ENCODE measurements at places on chromosomes 4 and X.

GRCh38 chrX:41118156-41118555, 32.9 kb downstream of the USP9X start:
- DNase-seq, result no peak

DNA sequence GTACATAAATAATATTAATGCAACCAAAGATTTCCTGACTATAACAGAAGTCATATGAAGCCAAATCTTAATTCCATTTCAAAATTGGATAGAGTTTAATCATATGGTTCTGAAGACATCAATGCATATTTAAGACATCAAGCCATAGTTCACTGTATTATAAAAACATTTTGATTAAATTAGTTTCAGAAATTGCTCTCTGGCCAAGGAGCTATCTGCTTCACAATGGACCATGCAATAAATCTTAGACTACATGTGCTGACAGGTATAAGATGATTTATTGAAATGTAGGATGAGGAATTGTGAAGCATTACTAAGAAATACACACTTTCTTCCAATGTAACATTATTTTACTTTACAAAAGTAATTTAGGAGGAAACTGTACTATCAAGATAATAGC, 81.6 kb downstream of the MID1 start:
- no peak for DNase-seq

DNA sequence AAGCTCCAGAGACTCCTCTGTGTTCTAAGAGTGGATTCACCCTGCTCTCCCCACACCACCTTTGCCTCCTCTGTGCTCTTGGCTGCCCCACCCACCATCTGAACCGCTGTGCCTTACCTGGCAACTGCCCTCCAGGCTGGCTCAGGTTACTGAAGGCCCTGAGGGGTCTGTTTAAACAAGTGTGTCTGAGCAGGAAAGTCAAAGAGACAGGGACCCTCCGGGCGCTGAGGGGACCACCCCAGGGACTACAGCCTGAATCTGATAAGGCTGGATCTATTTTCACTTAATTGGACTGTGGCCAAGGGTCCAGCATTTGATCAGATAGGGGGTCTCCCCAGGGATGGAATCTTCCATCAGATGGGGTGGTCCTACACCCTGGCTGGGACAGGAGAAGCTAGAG, 10.4 kb upstream of the MSX1 start:
- DNase-seq, result no peak

DNA sequence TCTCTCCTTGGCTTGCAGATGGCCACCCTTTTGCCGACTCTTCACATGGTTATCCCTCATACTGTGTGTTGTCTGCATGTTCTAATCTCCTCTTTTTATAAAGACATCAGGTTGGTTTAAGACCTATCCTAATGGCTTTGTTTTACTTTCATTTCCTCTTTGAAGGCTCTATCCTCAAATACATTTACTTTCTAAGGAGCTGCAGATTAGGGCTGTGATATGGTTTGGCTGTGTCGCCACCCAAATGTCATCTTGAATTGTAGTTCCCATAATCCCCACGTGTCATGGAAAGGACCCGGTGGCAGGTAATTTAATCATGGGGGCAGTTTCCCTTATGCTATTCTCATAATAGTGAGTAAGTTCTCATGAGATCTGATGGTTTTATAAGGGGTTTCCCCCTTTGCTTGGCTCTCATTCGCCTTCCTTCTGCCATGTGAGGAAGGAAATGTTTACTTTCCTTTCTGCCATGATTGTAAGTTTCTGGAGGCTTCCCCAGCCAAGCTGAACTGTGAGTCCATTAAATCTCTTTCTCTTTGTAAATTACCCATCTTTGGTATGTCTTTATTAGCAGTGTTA, 204.5 kb downstream of the RELL1 start:
- DNase-seq, result no peak

DNA sequence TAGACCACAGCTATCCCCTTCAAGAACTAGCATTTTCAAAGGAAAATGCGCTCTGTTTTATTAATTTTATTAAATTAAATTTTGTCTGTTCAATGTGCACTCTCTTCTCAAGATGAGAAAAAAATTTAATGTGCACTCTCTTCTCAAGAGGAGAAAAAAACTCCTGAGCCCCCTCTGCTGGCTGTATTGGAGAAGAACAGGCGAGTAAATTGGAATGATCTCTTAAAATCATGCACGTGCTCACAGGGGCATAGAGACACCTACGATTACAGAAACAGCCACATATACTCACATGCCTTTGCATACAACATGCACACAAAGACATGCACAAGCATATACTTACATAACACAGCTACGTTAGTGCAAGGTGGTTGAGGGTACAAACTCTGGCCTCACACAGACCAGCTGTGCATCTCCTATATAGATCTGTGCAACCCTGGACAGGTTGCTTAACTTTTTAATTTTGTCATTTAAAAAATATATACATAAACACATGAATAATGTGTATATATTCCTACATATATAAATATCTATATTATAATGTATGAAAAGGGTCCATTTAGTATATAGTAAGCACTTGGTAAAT, 176.2 kb upstream of the CXorf66 start:
- no peak for DNase-seq

GRCh38 chr4:169604131-169604900, 8.1 kb downstream of the NEK1 start:
- no peak for DNase-seq

- no peak for DNase-seq
These were observed 133.8 kb upstream of the NKX1-1 start for GRCh38 chr4:1539859-1540600.

DNA sequence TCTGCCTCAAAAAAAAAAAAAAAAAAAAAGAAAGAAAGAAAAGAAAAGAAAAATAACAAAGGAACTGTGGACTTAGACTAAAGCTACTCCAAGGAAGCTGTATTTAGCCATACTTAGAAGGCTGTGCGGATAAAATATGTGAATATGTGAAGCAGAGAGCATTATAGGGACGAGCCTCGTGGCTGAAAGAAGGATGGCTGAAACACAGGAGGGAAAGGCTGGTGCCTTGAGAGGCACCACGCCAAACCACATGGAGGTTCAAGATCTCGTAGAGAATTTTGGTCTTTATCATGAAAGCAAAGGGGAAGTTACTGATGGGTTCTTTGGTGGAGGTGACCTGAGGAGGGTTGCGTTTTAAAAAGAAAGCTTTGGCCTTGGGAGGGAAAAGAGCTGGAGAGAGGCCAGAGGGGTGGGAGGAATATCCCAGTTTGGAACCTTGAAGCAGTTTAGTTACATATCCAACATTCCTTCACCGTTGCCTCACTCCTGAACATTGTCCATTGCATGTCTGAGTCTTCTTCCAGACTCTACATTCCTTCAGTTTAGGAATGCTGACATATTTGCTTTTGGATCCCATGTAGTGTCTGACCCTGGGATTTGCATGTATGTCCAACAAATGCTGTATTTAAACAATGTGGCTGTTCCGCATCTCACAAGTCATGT, 82.5 kb downstream of the CPE start:
- DNase-seq, result no peak

DNA sequence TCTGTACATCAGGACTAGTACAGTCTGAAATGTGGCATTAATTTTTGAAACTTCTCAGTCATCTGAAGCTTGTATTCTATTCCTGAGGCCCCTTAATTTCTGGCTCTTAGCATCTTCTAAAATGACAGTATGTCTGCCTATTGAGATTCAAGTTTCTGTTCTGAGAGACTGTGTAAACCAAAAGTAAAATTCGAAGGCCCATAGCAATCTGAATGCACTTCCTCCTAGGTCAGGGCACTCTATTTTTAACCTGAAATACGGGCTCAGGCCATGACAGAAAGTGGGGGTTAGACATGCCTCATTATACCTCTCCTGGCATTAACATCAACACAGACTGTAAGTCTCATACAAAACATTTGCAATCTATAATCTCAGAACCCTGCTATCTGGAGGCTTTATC, 584.4 kb downstream of the KLHL4 start:
- no peak for DNase-seq

DNA sequence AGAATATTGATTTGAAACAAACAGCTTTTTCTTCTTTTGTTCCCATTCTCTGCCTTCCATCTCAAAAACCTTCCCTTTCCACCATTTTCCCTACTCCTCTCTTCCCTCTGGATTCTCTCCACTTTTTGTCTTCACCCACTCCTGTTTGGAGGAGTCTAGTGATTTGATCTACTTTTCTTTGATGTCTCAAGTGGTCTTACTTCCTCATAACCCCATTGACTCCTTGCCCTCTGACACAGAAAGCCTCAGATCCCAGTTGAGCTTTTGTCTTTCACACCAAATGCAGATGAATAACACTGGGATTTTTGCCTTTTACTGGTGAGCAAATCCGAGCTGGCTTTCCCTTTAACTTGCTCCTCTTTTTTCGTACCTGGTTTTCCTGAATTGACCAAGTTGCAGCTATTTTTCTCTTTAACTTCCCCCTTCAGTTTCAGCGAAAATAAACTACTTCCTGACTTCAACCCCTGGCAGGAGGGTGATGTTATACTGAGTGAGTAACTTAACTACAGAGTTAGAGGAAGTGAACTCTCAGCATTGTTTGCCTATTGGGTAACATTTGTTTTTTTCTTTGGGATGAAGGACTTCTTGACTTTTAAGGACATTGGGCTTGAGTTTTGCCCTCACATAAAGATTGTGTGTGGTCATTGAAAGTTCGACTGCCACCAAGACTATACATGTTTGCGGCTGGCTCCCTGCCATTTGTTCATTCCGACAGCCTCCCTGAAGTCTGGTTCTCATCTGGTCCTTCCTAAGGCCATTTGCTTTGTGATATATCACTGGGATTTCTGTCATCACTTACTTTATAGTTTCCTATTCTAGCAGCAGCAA, 392.8 kb upstream of the NR3C2 start:
- DNase-seq, result no peak

GRCh38 chr4:119536572-119537528, 91.8 kb downstream of the PDE5A start:
- DNase-seq, result no peak

DNA sequence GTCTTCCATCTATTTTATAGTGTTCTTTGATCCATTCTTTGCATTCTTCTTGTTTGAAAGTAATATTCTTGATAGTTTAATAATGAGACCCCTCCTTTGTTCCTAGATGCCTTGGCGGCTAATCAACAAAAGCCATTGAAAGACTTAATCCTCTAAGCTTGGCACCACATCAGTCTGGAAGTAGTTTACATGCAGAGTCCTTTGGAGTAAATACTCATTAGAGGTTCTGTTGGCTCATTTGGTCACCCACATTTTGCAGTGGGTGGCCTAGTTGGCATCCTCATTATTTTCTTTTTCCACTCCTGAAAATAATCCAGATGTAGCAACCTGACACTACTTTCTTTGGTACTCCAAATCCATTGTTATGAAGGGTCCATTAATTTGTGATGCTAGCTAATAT, 64.5 kb downstream of the DKK2 start:
- DNase-seq, result no peak

DNA sequence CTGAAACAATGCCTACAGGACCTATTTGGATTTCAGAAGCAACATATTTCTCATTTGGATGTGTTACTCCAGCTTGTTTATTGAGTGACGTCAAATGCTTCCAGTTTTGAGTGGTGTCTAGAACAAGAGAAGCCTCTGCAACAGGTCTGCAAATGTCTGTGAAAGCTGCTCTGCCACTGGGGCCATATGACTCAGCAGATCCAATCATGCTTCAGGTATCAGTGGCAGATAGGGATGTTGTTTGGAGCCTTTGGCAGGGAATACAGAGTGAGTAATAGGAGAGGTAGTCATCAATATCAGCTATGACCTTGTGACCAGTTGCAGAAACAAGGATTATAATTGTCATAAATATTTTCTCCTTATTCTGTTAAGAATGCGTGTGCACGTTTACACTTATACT, 141.1 kb upstream of the ZXDA start:
- DNase-seq, result no peak

DNA sequence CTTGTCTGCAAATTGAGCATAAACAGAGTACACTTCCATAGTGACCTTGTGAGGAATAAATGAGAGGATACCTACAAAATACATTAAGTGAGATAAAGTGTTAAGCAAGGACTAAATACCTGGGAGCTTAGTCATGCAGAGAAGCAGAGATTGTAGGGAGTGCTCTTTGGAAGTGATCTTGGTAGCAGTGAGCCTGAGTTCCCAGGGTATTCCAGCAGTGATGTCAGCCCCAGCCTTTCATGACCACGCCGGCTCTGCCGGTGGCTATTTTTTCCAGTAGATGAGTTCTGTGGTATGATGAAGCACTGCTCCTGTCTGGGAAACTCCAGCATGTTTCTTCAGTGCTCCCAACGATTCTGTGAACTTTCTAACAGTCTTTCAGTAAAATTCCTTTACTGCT, 391.5 kb upstream of the IGFBP7 start:
- DNase-seq, result no peak

- DNase-seq, result no peak
These were observed 5.9 kb downstream of the EMCN start for GRCh38 chr4:100511896-100512295.

DNA sequence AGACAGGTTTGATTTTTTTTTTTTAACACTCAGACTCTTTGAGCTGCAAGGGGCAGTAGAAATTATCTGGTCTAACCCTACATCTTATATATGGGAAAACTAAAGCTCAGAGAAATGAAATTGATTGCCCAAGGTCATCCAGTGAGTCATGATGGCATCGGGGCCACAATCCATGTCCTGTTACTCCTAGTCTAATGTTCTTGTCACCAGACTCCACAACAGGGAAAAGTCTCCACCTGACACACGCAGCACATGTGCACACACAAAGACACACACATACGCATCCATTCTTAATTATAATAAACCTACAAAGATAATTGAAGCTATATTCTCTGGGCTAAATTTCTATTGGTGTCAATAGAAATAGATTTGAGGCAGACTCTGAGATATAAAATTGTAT, 48.4 kb downstream of the GPC3 start:
- no peak for DNase-seq

DNA sequence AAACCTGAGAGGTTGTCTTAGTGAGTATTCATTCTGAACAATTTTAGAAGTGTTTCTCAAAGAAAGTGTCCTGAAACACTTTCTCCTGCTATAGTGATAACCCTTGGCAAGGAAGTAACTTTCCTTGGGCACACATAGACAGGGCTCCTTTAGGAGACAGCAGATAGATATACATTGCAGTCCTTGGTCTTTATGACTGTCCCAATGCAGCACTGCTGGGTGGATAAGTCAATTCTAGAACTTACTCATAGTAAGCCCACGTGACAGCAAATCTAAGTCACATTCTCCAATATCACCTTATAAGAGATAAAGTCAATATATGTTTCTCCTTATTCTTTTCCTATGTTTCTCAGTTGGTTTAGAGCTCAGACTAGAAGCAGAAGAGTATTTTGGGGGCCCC, 46.7 kb downstream of the GPRASP3 start:
- DNase-seq, result no peak

- DNase-seq, result no peak
These were observed 90.3 kb downstream of the RAPGEF2 start for GRCh38 chr4:159193046-159193620.

Data from NCI-H526 (cell line).